ENCODE measurements at places on chromosomes 11 and 22.

- H3K27ac ChIP-seq: peak overlapping the region; percentile 94
- peak overlapping the region; percentile 30 for H3K4me3 ChIP-seq
- H3K36me3 ChIP-seq: no peaks in the 10 kb centered on the region
- H3K27me3 ChIP-seq: no peaks in the 10 kb centered on the region
- H3K4me1 ChIP-seq: no peaks in the 10 kb centered on the region
- DNase-seq: no peak
Observed at GRCh38 chr11:821512-822371, 3.0 kb downstream of the PNPLA2 start.

DNA sequence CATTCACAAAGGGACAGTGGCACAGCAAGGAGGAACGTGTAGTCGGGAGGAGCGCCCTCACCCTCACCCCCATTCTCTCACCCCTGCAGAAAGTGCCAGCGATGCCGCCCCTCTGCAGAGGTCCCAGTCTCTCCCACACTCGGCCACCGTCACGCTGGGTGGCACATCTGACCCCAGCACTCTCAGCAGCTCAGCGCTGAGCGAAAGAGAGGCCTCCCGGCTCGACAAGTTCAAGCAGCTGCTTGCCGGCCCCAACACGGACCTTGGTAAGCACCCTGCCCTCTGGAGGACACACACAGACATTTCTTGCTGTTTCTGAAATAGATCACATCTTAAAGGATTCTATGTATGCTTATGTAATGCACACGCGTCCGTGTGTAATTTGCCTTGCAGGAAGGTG, 34.9 kb downstream of the TBC1D22A start:
- no peak overlapping the region for H3K4me3 ChIP-seq
- DNase-seq: no peak
- no peaks in the 10 kb centered on the region for H3K27me3 ChIP-seq
- H3K4me1 ChIP-seq: peaks cover 12% of the 10 kb centered on the region

DNA sequence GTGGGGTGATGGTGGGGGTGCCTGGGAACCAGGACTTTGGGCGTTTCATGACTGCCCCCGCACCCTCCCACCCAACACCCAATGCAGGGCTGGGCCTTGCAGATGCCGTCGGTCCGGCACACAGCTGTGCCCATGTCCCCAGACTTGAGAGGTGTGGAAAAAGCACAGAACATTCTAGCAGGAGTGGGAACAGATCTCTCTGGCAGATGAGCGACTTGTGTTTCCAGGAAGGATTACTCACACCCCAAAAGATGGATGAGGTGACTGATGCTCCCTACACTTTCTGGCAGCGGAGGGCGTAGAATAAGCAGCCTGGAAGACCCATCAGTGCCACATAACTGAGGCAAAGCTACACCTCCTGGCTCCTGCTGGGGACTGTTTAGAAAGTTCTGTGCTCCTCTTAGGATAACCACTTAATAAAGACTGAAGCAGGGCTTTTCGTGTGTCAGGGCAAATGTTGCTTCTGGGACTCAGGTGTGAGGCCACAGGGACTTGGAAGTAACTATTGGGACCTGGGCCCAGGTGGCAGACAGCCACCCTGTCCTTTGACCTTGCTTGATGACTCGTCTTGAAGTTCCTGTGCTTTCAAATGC, 24.2 kb downstream of the FBLN1 start:
- DNase-seq: no peak
- H3K4me3 ChIP-seq: no peak overlapping the region
- no peaks in the 10 kb centered on the region for H3K4me1 ChIP-seq
- H3K27me3 ChIP-seq: no peaks in the 10 kb centered on the region
- H3K36me3 ChIP-seq: no peaks in the 10 kb centered on the region

DNA sequence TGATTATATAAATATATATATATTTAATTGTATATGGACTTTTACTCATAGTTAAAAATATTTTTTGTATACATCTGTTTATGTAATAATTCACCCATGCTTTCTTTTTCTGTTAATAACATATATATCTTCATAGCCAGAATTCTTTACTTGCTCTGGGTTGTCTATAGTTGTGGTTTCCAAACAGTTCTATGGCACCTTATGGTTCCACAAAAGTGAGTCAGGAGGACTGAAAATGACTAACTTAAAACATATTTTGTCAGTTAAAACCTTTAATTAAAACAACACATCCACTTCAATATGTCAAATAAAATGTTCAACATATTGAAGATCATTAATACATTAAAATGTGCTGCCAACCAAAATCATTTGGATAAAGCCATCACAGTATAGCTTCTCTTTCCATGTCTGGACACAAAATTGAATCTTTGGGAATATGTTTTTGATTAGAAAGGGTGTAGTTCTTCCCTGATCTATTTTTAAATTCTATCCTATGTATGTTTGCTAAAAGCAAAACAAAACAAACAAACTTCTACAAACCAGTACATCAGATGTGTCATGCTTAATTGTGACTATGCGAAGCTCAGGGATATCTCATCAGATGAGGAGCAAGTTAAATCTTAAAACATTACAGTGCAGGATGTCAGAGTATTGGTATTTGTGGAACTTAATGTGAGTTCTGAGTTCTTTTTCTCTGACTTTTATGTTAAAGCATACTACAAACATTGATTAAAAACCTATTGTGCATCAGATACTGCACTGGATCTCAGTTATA, 1488.4 kb upstream of the TENM4 start:
- H3K27me3 ChIP-seq: no peaks in the 10 kb centered on the region
- no peaks in the 10 kb centered on the region for H3K4me1 ChIP-seq
- no peak overlapping the region for H3K27ac ChIP-seq
- no peak for DNase-seq
- no peak overlapping the region for H3K4me3 ChIP-seq

- no peak for DNase-seq
- H3K27me3 ChIP-seq: no peaks in the 10 kb centered on the region
- no peaks in the 10 kb centered on the region for H3K36me3 ChIP-seq
Observed at GRCh38 chr11:5367448-5368074, 16.1 kb upstream of the OR51M1 start.

GRCh38 chr22:35812600-35812999, 94.9 kb downstream of the APOL5 start:
- H3K4me1 ChIP-seq: peaks cover 14% of the 10 kb centered on the region
- H3K27me3 ChIP-seq: no peaks in the 10 kb centered on the region
- H3K27ac ChIP-seq: no peak overlapping the region
- DNase-seq: no peak
- peaks cover 4% of the 10 kb centered on the region for H3K36me3 ChIP-seq

- H3K27ac ChIP-seq: no peak overlapping the region
- no peaks in the 10 kb centered on the region for H3K4me1 ChIP-seq
- no peak for DNase-seq
- no peaks in the 10 kb centered on the region for H3K27me3 ChIP-seq
- no peak overlapping the region for H3K4me3 ChIP-seq
Observed at GRCh38 chr11:67633758-67634365, 4.1 kb upstream of the NUDT8 start.

GRCh38 chr22:39128508-39128907, 24.0 kb downstream of the CBX7 start:
- no peaks in the 10 kb centered on the region for H3K27me3 ChIP-seq
- no peak overlapping the region for H3K27ac ChIP-seq
- H3K4me1 ChIP-seq: no peaks in the 10 kb centered on the region

DNA sequence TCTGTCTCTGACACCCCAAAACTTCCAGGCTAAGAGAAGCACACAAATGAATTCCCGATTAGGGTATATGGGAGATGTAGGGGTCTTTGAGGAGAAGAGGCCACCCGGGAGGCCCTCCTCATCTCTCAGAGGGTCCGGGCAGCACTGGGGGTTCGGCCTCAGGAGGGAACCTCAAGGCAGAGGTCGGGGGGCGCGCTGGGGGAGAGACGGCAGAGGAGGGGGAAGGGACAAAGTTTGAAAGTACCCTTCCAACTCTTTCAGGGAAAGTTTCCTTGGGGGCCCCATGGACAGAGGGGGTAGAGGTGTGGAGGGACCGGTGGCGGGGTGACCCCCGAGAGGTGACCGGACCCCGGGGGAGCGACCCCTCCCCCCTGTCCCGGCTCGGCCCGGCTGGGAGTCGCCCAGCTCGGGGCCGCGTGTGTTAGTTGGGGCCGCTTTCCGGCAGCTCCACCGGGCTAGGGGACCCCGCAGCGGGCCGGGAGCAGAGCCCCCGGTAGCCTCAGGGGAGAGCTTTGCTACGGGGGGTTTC, 3.3 kb upstream of the GCAT start:
- H3K27ac ChIP-seq: peak overlapping the region; percentile 83
- H3K36me3 ChIP-seq: no peaks in the 10 kb centered on the region
- no peaks in the 10 kb centered on the region for H3K4me1 ChIP-seq
- no peaks in the 10 kb centered on the region for H3K27me3 ChIP-seq
- peak overlapping the region; percentile 40 for H3K4me3 ChIP-seq

DNA sequence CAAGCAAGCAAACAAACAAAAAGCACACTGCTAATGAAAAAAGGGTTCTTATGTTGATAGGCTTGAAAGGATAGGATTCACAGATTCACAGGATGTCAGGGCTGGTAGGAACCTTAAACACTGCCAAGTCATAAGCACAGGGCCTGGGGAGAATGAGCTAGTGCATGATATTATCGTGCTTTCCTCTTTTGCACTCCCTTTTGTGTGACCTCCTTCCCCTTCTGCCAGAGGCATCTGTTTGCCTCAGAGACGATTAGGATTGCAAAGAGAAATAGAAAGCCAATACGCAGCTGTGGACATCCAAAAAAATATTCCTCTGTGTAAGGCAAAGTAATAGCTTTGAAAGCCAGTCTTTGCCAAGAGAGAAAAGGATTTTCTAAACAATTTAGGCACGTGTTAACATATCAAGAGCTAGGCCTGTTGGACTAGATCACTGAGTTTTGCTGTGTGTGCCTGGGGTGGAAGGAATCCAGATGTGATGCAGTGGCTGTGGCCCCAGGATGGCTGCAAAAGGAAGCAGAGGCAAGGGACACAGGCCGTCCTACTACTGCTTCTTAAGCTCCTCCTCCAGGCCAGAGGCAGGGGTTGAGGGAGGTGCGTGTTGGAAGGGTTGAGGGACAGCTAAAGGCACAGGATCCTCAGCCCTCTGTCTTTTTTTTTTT, 30.6 kb downstream of the MCHR1 start:
- H3K27me3 ChIP-seq: no peaks in the 10 kb centered on the region
- H3K27ac ChIP-seq: peak overlapping the region; percentile 26
- peaks cover 8% of the 10 kb centered on the region for H3K4me1 ChIP-seq
- no peak overlapping the region for H3K4me3 ChIP-seq

GRCh38 chr11:36578458-36578857, 10.7 kb downstream of the RAG1 start:
- H3K36me3 ChIP-seq: no peaks in the 10 kb centered on the region
- no peaks in the 10 kb centered on the region for H3K27me3 ChIP-seq
- H3K27ac ChIP-seq: no peak overlapping the region
- no peaks in the 10 kb centered on the region for H3K4me1 ChIP-seq
- DNase-seq: no peak
- H3K4me3 ChIP-seq: no peak overlapping the region

DNA sequence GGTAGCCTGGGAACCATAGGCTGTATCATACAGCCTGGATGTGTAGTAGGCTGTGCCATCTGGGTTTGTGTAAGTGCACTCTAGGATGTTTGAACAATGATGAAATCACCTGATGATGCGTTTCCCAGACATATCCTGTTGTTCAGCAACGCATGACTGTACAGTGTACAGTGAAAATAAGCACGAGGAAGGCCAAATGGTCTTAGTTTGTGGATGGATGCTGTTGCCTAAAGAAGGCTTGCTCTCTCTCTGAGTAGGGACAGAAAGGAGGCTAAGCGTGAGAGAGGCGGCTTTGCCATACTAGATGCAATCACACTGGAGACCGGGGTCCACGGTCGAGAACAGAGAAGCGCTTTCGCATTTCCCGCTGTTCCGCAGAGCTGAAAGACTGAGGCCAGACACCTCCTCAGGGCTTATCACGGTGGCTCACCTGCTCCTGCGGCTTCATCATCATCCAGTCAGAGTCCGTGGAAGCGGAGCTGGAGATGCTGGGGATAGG, 27.6 kb upstream of the APLP2 start:
- H3K4me1 ChIP-seq: no peaks in the 10 kb centered on the region
- no peaks in the 10 kb centered on the region for H3K27me3 ChIP-seq
- no peak overlapping the region for H3K4me3 ChIP-seq
- no peaks in the 10 kb centered on the region for H3K36me3 ChIP-seq
- DNase-seq: no peak
- no peak overlapping the region for H3K27ac ChIP-seq

GRCh38 chr22:44132724-44133123, 48.0 kb upstream of the PARVG start:
- DNase-seq: no peak
- H3K4me1 ChIP-seq: no peaks in the 10 kb centered on the region
- no peaks in the 10 kb centered on the region for H3K36me3 ChIP-seq
- H3K27ac ChIP-seq: no peak overlapping the region

DNA sequence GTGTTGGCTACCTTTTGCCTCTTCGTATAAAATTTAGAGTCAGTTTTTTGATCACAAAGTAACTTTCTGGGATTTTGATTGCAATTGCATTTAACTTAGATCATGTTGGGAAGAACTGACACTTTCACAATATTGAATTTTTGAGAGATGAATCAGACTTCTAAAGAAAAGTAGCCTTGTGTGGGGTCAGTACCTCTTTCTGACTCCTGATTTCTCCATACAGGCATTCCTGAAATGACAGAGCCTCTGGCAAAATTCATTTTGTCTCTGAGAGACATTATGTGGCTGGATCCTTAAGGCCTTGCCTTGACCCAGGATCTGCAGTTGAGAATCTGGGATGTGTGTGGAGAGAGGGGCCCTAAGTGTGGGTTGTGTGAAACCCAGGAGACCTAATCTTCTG, 37.8 kb downstream of the PPFIBP2 start:
- no peaks in the 10 kb centered on the region for H3K36me3 ChIP-seq
- H3K27me3 ChIP-seq: no peaks in the 10 kb centered on the region
- DNase-seq: no peak
- H3K4me1 ChIP-seq: no peaks in the 10 kb centered on the region
- no peak overlapping the region for H3K4me3 ChIP-seq
- no peak overlapping the region for H3K27ac ChIP-seq

DNA sequence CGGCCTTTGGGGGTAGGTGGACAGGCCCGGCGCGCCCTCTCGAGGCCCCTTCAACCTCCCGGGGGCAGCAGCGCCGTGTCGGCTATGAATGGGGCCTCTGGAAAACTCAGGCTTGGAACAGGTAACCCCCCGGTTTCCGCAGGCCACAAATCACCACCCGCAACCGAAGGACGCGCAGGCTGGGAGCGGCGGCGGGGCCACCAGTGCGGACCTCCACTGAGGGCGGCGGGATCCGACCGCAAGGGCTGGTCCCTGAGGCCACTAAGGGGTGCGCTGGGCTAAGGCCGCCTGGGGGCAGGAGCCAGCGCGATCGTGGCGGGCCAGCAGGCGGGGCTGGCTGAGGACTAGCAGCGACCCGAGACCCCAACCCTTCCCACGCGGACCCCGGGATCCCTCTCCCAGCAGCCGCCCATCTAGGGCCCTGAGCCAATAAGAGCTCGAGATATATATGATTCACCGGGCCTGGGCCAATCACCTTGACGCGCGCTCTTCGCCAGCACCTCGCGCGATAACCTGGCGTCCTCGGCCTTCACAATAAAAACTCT, 609 bp upstream of the ATF4 start:
- peaks cover 30% of the 10 kb centered on the region for H3K4me1 ChIP-seq
- H3K27ac ChIP-seq: peak overlapping the region; percentile 97
- H3K36me3 ChIP-seq: peaks cover 13% of the 10 kb centered on the region
- DNase-seq: peak; percentile 97

Data from right lobe of liver (tissue), 6 donors.